Astrocyte (in vitro differentiated cells and primary cell): ENCODE measurements at places on chromosomes 2 and 18.
A peak's percentile ranks its signal among the peaks of the same experiment; 100 is the strongest.

GRCh38 chr2:143802871-143803650 is 673.8 kb downstream of the ARHGAP15 start:
- DNase-seq = no peak

- DNase-seq = no peak
Observed at GRCh38 chr2:70258532-70258875, 567 bp downstream of the PCYOX1 start.

DNA sequence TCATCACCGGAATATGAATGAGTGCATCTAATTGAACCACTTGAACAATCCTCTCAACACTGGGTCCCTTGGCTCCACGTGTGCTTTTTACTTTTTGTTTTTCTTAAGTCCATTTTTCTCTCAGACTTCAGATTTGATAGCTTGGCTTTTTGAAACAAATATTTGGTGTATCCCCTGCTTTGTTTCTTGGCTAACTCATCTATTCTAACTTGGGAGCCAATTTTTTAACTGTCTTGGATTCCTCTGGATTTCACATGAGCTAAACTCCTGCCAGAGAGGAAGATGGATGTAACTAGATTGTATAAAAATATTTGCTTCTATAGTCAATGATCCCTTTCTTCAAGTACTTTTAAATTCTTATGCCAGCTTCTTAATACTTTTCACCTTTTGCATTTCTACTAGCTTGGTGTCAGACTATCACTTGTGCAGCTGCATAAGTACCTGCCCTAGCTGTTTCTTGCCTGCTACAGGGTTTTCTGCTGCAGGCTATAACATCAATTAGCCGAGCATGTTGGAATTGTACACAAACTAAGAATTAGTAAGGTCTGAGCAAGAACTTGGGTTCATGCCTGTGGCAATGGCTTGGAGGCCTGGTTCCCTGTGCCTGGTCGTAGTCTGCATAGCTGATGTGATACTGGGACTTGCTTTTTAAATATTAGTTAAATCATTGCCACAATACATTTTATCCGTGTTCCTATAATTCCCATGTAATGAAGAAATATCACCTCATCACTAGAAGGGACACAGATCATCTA is 281.5 kb downstream of the EN1 start:
- DNase-seq = peak; percentile 23

- peak; percentile 81 for DNase-seq
Observed at GRCh38 chr2:159736048-159736447, 23.7 kb downstream of the MARCHF7 start.

GRCh38 chr2:241009601-241010530 is 11.4 kb downstream of the SNED1 start:
- peak; percentile 80 for DNase-seq

DNA sequence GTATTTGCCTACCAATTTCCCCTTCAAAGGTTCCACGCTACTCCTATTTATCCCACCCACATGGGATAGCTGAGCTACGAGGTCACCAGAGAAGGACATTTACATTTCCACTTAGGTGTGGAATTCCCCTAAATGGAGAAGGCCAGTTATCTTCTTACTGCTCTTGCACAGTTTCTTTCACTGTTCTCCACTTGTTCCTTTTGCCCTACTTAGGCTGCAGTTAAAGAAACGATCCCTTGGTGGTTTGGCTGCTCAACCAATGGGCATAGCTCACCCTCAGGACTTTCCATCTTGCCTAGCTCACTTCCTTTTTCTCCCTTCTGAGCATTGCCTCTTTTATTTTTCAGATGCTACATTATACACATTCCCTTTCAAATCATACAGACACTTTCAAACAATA is 11.2 kb upstream of the NABP1 start:
- peak; percentile 56 for DNase-seq
